G401 (cell line): ENCODE measurements at places on chromosomes 11 and 22. TPM values are rescaled to one million over a fixed set of nuclear protein-coding genes. Genes with fewer than 3 reads are reported as not detected.

DNA sequence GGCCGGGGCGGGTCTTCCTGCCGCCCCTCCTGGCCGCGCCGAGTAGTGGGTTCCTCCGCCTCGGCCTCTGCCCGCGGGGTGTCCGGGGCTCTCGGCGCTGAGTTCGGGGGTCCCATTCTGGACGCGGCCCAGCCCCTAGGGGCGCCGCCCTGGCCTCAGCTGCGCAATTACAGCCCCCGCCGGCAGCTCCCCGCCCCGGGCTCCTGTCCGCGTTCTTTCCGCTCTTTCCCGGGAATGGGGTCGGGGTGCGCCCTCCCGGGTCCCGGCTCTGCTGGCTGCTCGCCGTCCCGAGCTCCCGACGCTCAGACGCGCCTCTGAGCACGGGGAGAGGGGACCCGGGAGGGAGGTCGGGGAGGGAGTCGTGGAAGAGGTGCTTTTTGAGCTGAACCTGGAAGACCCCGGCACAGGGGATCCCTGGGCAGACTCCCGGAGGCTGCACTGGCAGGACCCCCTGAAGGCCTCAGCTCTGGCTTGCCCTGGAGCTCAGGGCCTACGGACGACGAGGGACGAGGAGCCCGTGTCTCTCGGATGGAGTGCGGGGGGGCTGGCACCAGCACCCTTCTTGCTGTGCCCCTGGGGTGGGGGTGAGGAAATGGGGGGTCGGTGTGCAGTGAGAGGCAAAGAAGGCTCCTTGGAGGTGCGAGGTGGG is 558 bp downstream of the TSPAN4 start:
- DNase-seq: no peak

DNA sequence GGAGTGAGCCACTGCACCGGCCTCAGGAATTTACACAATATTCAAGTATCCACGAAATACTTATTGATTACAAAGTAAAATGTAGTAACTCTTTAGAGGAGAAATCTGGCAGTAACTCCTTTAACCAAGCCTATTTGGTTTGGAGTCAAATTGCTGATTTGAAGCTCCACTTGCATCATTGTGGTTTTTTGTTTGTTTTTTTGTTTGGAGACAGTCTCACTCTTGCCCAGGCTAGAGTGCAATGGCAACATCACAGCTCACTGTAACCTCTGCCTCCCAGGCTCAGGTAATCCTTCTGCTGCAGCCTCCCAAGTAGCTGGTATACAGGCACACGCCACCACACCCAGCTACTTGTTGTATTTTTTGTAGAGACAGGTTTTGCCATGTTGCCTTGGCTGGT is 6.4 kb upstream of the QSER1 start:
- DNase-seq: no peak

DNA sequence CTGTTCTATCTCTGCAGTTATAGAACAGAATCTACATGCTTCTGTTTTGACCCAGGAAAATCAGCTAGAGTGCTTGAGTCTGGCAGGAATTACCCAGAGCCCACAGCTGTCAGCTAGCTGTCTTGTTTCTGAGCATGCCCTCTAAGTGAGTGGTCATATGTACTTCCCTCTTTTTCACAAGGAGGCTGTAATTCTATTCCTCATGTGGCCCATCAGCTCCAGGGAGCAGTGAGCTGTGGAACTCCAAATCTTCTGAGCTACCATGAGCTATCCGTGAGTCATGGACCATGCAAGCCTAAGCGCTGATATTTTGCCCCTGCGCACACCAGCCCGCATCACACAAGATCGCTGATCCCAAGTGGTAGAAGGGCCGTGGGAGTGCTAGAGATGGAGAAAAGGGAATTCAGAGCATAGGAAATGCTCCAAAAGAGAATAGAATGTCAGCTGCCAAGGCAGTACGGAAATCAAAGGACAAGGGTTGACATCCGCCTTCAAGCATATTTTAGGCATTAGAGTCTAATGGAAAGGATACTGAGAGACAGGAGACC is 5.4 kb downstream of the FJX1 start:
- DNase-seq: no peak

DNA sequence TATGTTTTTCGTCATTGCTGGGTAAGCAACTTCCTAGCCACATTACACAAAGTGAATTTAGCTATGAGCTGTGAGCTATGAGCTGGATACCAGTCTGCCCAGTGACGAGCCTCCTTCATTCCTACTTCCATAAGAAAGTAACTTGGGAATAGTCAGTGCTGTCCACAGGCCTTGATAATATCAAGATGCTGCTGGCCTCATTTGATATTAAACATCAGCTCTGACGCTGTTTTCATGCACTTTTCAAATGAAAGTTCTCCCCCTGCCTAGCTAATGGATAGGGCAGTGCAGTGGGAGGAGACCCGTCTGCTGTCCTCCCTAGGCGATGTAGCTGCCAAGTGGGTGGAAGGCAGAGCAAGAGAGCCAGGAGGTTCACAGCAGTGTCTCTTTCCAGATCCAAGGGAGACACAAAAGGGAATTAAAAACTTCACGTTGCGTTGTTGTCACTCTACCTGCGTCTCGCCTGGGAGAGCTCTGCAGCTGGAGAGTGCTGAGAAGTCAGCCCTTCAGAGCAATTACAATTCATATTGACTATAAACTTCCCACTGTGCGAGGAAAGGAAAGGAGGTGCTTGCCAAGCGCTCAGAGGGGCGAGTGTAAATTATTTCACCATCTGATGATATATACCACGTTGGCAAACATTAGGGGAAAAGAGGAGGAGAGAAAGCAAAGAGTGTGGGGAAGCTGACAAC is 861.4 kb downstream of the NTM start:
- peak; percentile 75 for DNase-seq

- DNase-seq: no peak
These were observed 98.6 kb upstream of the AKIP1 start for GRCh38 chr11:8812438-8812837.

DNA sequence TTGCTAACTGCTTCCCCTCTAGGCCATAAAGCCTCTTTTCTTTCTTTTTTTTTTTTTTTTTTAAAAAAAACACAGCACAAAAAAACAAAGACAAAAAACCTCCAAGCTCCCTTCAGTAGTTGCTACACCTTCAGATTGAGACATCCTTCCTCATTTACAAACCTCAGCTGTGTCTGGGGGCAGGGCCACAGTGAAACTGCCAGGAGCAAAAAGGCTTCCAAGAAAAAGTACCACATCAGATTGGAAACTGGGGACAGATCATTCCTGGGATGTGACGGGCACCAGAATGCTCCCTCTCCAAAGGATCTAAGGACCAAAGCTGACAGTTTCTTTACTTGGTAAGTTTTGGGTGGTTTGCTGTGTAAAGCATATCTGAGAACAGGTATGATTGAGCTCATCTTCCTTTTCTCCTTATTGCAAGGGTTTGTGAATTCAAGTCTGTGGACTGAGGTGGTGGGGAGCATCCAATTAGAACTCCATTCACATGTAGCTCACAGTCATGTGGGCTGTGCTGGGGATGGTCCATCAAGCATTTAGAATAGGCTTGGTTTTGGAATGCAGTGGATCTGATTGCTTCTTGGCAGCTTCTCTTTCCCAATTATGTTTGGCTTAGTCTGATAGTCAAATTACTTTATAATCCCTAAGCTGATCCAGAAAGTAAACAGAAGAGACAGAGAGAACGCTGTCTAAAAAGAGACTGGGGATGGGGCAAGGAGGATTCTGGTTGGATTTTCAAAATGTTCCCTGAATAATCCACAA is 705 bp downstream of the BBOX1 start:
- peak; percentile 23 for DNase-seq

DNA sequence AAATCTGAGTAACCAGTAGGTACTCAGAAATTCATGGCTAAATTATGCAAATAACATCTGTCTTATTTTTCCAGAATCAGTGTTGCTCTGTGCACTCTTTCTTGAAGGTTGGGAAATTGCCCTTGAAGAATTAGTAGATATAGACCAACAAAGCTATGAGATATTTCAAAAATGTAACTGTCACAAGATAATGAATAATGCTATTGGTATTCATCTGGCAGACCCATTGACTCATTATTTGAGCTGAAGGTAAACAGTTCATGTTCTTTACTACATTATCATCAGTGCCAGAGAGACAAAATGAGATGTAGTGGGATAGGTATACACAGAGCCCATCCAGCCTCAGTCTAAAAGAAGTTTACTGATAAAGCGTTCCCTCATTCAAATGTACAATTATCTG is 274.7 kb downstream of the CASP12 start:
- no peak for DNase-seq

- DNase-seq: no peak
These were observed 2.4 kb upstream of the HEPHL1 start for GRCh38 chr11:94018721-94019120.

GRCh38 chr22:29630987-29631386 is 27.6 kb downstream of the NF2 start:
- no peak for DNase-seq

DNA sequence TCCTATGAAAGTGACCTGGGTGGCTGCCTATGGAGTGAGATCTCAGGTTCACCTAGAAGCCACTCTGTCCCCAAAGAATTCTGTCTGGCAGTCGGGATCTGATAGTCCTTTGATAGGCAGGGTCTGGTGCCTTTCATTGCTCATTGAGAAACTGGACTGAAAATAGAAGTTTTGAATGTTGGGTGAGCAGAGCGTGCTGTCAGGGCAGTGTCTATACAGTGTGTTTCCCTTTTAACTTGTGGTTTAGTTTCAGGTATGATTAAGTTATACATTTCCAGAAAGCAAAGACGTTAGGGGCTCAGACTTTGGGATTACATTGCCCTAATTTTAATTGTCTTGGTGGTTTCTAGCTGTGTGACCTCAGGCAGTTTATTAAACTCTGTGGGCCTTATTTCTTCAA is 111.3 kb upstream of the PAX6 start:
- no peak for DNase-seq

CREB3L1 gene
- total RNA-seq: 2.4 and 7.2 TPM in 2 replicates

FREY1 gene
- 0.24 TPM in 1 of 2 replicates, not detected in the other for total RNA-seq

CASP12 gene
- not detected in 2 replicates for total RNA-seq

MYO18B gene
- not detected in 2 replicates for total RNA-seq
